ENCODE measurements at places on chromosomes 13 and 19.

- DNase-seq: no peak
These were observed 22.2 kb upstream of the SERPINE3 start for GRCh38 chr13:51317262-51317661.

DNA sequence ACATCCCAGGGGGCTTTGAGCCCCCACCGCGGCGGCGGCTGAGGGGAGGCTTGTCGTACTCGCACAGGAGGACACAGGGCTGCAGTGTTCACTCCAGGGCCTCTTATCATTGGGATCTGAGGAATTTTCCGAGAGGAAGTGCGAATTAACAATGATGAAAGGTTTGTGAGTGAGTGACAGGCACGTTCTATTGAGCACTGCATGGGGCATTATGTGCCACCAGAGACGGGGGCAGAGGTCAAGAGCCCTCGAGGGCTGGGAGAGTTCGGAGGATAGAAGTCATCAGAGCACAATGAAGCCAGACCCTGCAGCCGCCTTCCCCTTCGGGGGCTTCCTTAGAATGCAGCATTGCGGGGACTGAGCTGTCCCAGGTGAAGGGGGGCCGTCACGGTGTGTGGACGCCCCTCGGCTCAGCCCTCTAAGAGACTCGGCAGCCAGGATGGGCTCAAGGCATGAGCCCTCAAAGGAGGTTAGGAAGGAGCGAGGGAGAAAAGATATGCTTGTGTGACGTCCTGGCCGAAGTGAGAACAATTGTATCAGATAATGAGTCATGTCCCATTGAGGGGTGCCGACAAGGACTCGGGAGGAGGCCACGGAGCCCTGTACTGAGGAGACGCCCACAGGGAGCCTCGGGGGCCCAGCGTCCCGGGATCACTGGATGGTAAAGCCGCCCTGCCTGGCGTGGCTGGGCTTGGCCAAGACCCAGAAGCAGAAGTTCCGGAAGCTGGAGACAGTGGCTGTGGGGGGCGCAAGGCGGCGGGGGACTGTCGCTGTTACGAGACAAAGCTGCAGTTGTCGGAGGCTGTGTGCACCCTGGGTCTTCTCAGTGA is 53.9 kb downstream of the MCF2L start:
- no peak for DNase-seq

DNA sequence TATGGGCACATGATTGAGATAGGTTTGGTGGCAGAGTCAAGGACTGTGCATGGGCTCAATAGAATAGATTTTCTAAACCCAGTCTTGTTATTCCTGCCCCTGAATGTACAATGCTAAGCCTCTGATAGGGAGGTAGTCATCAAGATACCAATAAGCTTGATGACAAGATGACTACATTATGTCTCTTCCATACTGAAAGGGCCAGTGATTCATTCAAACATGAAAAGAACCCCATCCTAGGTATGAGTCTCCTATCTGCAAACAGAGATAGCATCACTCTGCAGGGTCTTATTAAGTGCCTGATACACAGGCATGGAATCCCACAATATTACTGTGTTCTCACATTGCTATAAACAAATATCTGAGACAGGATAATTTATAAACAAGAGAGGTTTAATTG is 40.3 kb upstream of the UFM1 start:
- no peak for DNase-seq

- DNase-seq: no peak
These were observed 60.2 kb upstream of the RAP2A start for GRCh38 chr13:97373787-97374186.

DNA sequence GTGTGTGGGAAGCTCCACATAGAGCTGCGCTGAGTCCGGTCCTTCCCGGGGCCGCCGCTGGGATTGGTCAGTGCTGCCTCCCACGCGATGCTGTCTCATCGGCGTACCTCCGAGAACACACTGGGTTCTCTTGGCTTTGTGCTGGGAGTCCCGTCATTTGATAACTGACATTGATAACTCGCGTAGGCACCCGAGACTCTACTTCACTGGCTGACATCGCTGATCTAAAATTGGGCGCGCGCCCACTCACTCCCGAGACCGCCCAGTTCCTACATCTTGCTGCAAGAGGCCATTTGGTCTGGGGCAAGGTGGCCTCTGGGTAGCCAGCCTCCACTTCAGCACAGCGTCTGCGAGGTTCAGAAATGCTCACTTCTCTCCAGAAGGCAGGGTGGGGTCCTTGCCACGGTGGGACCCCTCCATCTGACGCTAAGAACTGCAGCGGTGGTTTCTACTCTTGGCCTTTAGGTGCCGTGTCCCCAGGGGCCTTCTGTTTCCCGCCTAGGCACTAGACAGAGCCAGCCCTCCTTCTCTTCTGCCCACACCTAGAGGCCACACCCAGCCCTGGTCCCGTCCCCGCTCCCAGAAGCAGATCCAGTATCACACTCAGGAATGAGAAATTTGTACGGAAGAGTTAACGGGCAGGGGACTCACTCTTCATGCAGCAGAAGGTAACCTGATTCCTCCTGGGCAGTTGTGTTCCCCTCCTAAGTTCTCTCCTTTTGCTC is 40.7 kb upstream of the ATP11A start:
- DNase-seq: no peak

GRCh38 chr13:22848539-22849052 is 332.2 kb upstream of the SGCG start:
- no peak for DNase-seq

All from activated CD4-positive, alpha-beta T cell treated with anti-CD3 and anti-CD28 coated beads, Interleukin-2, amount 10 ng/mL, durations not matched to agents 7 days and 5 days (primary cell).